ENCODE measurements at places on chromosomes 1 and 21.

- DNase-seq: peak; percentile 22
Observed at GRCh38 chr1:226063977-226064815, 1.7 kb downstream of the H3-3A start.

- no peak for DNase-seq
Observed at GRCh38 chr1:203098445-203098844, 12.6 kb upstream of the MYOG start.

DNA sequence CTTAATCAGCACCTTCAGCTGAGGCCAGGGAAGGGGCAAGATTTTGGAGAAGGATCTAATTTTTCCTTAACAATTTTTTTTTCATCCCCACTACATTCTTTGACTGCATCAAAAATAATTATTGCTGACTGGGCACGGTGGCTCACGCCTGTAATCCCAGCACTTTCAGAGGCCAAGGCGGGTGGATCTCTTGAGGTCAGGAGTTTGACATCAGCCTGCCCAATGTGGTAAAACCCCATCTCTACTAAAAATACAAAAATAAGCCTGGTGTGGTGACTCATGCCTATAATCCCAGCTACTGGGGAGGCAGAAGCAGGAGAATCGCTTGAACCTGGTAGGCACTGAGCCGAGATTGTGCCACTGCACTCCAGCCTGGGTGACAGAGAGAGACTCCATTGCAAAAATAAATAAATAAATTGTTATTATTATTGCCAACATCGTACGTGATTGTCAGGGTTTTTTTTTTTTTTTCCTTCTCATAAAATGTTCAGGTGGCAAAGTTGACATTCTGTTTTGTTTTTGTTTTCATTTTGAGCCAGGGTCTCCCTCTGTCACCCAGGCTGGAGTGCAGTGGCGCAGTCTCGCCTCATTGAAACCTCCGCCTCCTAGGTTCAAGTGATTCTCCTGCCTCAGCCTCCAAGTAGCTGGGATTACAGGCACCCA is 37.3 kb upstream of the MORC3 start:
- no peak for DNase-seq

- DNase-seq: no peak
Observed at GRCh38 chr1:41396084-41396483, 34.9 kb downstream of the FOXO6 start.

GRCh38 chr1:203033287-203033686 is 7.0 kb downstream of the PPFIA4 start:
- no peak for DNase-seq

GRCh38 chr1:164256456-164256855 is 302.5 kb upstream of the PBX1 start:
- no peak for DNase-seq

DNA sequence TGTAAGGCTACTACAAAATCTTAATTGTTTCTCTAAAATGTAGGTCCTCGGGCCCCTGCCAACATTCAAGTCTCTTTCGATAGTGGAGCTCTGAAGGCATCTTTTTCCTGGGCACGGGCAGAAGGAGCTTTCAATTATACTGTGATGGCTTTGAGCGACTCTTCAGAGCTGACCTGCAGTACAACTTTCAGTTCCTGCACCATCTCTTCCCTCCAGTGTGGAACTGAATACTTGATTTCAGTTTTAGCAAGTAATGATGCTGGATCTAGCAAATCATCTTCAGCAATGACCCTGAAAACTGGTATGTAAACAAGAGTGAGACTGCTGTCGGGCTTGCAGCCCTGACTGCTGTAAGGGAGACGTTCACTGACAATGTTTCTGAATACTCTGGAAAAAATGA is 9.6 kb downstream of the FNDC7 start:
- no peak for DNase-seq

Measured in NCI-H446 treated with DMSO at 0.1 percent for 48 hours (cell line).